ENCODE measurements at places on chromosomes 2 and 18.

- DNase-seq, result no peak
- no peak overlapping the region for H3K27ac ChIP-seq
- no peaks in the 10 kb centered on the region for H3K4me1 ChIP-seq
- H3K27me3 ChIP-seq, result no peaks in the 10 kb centered on the region
- H3K36me3 ChIP-seq, result no peaks in the 10 kb centered on the region
- H3K4me3 ChIP-seq, result no peak overlapping the region
Observed at GRCh38 chr2:139526781-139527180, 746.6 kb upstream of the NXPH2 start.

DNA sequence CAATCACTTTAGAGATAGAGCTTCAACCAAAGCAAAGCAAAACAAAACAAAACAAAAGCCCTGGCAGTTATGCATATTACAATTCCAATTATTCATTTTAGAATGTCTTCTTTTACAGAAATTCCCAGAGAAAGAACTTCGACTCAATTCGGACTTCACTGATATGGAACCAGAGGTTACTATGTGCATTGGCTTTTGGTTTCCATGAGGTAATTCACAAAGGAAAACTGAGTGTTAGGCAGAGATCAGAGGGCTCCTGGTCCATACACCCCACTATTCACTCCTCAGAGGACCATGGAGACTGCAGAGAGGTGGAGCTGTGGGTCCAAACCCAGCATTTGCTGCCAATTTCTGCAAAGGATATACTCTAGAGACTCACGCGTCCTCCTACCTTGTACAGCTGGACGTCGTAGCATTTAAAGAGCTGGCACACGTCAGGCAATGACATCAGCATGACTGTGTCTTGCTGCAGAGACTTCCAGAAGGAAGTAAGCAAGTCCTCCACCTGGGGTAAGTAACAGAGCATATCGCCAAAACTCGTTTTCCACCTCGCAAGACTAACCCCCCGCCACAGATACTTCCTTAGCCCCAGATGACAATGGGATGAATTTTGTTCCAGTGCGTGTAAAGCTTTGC, 31.3 kb upstream of the CREG2 start:
- no peaks in the 10 kb centered on the region for H3K4me1 ChIP-seq
- no peaks in the 10 kb centered on the region for H3K27me3 ChIP-seq
- DNase-seq, result no peak
- no peaks in the 10 kb centered on the region for H3K36me3 ChIP-seq
- H3K4me3 ChIP-seq, result no peak overlapping the region
- H3K27ac ChIP-seq, result no peak overlapping the region

DNA sequence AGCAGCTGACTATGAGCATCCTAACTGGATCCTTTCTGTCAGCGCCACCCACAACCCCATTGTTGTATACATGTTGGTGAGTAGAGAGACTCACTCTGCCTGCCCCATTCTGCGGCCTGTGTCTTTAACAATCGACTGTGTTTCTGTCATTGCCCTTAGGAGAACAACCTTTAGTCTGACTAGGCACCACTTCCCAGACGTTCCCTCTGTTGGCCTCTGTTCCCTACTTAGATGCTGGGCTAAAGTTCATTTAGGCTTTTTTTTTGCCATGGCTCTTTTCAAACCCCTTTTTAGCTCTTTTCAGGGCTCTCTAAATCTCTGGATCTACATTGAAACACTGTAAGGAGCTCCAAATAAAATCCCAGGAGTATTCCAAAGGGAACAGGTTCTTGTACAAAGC, 20.5 kb upstream of the ACAA2 start:
- H3K4me1 ChIP-seq, result no peaks in the 10 kb centered on the region
- H3K36me3 ChIP-seq, result no peaks in the 10 kb centered on the region
- H3K27ac ChIP-seq, result no peak overlapping the region

DNA sequence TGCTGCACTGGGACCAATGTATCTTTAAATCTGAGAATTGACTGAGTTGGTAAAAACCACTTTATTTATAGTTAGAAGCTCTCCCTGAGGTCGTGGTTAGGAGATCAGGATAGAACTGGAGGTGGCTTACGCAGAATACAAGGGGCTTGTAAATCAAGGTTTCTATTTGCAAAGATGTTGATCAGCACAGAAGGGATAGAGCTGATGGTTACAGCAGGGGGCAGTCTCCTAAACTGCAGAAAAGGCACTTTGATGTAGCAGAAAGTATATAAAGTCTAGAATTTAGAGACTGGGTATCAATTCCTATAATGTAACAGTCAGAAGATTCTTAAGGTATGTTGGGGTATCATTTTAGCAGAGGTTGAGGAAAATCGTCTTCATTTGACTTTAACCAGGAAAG, 25.2 kb upstream of the ACVR1 start:
- H3K4me1 ChIP-seq, result peaks cover 54% of the 10 kb centered on the region
- H3K27me3 ChIP-seq, result no peaks in the 10 kb centered on the region
- H3K27ac ChIP-seq, result peak overlapping the region; percentile 99
- H3K36me3 ChIP-seq, result no peaks in the 10 kb centered on the region

GRCh38 chr18:51660188-51660715, 462.8 kb upstream of the MEX3C start:
- DNase-seq, result no peak
- H3K27me3 ChIP-seq, result peaks cover 10% of the 10 kb centered on the region
- no peaks in the 10 kb centered on the region for H3K36me3 ChIP-seq
- H3K4me1 ChIP-seq, result no peaks in the 10 kb centered on the region
- no peak overlapping the region for H3K27ac ChIP-seq
- H3K4me3 ChIP-seq, result no peak overlapping the region

GRCh38 chr18:3852321-3852720, 402.3 kb downstream of the TGIF1 start:
- no peaks in the 10 kb centered on the region for H3K4me1 ChIP-seq
- H3K4me3 ChIP-seq, result no peak overlapping the region
- DNase-seq, result no peak

DNA sequence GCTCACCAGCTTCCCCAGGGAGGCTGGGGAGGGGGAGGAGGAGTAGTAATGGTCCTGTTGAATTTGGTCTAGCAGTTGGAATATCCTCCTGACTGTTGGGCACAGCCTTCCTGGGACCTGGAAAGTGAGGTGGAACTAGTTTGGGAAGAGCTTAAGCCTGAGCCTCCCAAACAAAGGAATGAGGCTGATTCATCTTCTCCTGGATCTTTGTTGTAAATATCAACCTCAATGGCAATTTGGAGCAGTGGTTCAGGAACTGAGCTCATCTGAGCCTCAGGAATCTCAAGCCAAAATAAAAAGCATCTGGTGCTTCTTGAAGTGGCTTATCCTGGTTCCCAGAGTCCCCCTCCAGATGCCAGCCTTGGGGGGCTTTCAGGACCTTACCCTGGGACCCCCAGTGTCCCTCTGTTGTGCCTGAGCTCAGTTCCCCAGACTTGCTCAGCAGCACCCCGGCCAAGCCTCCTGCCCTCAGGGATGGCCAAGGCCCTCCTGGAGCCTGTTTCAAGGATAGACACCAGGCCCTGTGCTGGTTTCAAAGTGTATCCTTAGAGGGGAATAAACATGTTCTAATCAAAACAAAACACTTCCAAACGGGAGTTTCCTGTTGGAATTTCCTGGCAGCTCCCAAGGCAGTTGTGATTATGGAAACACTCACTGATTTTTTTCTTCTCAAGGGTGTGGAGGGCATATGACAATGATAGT, 112.6 kb downstream of the DDX1 start:
- H3K27ac ChIP-seq, result no peak overlapping the region
- H3K4me1 ChIP-seq, result no peaks in the 10 kb centered on the region
- no peaks in the 10 kb centered on the region for H3K36me3 ChIP-seq
- H3K27me3 ChIP-seq, result peaks cover 2% of the 10 kb centered on the region
- H3K4me3 ChIP-seq, result no peak overlapping the region
- DNase-seq, result no peak

DNA sequence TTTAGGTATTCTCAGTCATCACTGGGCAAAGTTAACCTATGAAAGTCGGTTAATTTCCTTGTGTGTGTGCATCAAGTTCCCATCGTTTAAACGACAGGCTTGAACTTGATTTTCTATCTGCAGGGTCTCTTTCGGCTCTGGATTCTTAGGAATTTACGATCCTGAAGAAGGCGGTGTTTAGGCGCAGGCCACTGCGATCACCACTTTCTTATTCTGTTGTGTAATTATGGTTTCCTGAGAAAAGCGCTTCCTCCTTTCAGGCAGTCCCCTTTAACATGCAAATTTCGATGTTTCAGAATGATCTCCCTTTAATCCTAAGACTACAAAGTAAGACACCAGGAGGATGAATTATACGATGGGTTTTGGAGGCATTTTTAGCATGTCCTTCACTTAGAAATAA, 27.9 kb upstream of the MBP start:
- H3K27ac ChIP-seq, result no peak overlapping the region
- H3K36me3 ChIP-seq, result no peaks in the 10 kb centered on the region
- peaks cover 4% of the 10 kb centered on the region for H3K4me1 ChIP-seq
- H3K27me3 ChIP-seq, result peaks cover 1% of the 10 kb centered on the region
- DNase-seq, result no peak

DNA sequence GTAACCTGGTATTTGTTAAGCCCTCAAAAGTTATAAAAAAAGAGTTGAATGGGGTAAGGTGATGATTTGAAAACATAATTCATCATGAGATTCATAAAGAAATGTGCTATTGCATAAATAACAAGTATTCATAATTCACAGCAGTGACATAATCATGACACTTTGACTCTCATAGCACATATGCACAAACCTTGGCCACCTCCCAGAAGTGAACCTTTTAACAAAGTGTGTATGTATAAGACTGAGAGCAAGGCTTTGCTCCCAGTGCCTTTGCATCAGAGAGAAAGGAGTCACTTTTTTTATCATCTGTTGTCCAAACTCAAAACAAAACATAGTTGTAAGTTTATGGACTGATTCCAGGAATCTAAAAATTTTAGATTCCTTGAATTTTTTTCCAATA, 15.0 kb upstream of the HTR2B start:
- H3K27me3 ChIP-seq, result no peaks in the 10 kb centered on the region
- DNase-seq, result no peak
- peaks cover 4% of the 10 kb centered on the region for H3K36me3 ChIP-seq
- no peak overlapping the region for H3K27ac ChIP-seq
- H3K4me3 ChIP-seq, result no peak overlapping the region

- no peaks in the 10 kb centered on the region for H3K27me3 ChIP-seq
- DNase-seq, result peak; percentile 16
- H3K36me3 ChIP-seq, result no peaks in the 10 kb centered on the region
- H3K4me3 ChIP-seq, result no peak overlapping the region
- H3K27ac ChIP-seq, result peak overlapping the region; percentile 65
Observed at GRCh38 chr18:35159782-35160181, 81.1 kb upstream of the ZNF397 start.

- no peaks in the 10 kb centered on the region for H3K36me3 ChIP-seq
- H3K4me1 ChIP-seq, result no peaks in the 10 kb centered on the region
- no peaks in the 10 kb centered on the region for H3K27me3 ChIP-seq
Observed at GRCh38 chr2:216101109-216101508, 8.0 kb upstream of the XRCC5 start.

- no peak overlapping the region for H3K27ac ChIP-seq
- no peak for DNase-seq
- H3K4me1 ChIP-seq, result no peaks in the 10 kb centered on the region
- H3K36me3 ChIP-seq, result no peaks in the 10 kb centered on the region
Observed at GRCh38 chr2:119254601-119255080, 31.0 kb downstream of the STEAP3 start.

DNA sequence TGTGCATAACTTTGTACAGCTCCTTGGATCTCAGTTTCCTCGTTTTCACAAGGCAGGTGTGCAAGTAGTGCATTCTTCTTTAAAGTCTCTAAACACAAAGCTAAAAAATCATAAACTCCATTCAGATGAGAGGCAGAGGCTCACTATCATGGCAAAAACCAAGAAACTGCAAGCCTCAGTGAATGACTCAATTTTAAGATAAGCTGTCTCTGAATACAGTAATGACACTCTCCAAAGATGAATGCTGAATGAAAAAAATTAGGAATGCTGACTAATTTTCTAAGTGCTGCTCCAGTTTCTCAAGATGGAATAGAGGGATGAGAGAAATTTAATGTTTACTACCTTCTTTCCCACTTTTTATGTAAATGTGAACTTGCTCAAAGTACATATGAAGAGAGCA, 17.2 kb downstream of the B4GALT6 start:
- no peak for DNase-seq
- H3K27ac ChIP-seq, result no peak overlapping the region
- H3K27me3 ChIP-seq, result peaks cover 3% of the 10 kb centered on the region
- no peak overlapping the region for H3K4me3 ChIP-seq
- H3K36me3 ChIP-seq, result no peaks in the 10 kb centered on the region
- no peaks in the 10 kb centered on the region for H3K4me1 ChIP-seq

GRCh38 chr18:58991167-58991798, 126.6 kb downstream of the ZNF532 start:
- no peaks in the 10 kb centered on the region for H3K36me3 ChIP-seq
- H3K4me3 ChIP-seq, result no peak overlapping the region
- no peak overlapping the region for H3K27ac ChIP-seq
- DNase-seq, result no peak

DNA sequence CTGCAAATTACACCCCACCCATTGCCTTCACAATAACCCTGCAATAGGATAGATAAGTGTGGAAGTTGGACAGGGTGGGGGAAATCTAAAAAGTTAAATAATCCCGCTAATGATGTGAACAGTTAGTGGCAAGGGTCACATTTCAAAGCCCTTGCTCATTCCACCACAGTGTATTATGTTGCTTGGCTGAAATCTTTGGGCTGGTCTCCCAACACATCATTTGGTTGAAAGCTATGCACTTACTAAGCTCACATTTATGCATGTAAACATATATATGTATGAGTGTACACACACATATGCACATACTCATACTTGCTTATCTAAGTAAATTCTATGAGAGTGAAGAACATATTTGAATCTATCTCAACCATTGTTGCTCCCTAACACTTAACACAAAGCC, 197.8 kb downstream of the RDH14 start:
- no peaks in the 10 kb centered on the region for H3K4me1 ChIP-seq
- no peaks in the 10 kb centered on the region for H3K27me3 ChIP-seq
- H3K27ac ChIP-seq, result no peak overlapping the region
- no peak overlapping the region for H3K4me3 ChIP-seq
- DNase-seq, result no peak

DNA sequence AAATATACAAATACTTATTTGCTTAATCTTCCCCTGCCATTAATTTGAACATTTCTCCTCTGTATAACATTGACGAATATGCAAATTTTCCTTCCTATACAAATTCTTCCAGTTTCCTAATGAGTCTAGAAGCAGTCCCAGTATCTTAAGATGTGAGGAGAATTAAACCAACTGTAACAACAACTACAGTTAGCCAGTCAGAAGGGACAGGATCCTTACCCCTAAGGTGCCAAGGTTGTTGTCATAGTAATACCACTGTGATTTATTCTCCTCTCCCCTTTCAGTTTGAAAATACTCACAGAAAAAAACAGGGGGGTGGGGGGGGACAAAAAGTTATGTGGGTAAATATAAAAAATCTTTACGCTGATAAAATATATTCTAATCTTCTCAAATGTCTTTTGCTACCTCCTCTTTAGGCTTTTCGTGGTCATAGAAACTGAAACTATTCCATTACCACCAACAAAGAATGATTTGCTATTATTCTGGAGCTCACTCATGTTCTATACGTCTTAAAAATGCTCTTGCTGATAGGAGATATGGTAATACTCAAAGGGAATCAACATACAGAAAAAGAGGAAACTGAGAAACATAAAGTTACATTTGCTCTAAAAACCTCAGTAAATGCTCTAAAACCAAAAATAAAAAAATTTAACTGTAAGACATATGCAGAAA, 107.6 kb downstream of the MEMO1 start:
- peaks cover 9% of the 10 kb centered on the region for H3K4me1 ChIP-seq
- H3K27me3 ChIP-seq, result no peaks in the 10 kb centered on the region
- no peak for DNase-seq
- no peak overlapping the region for H3K27ac ChIP-seq
- H3K36me3 ChIP-seq, result peaks cover 47% of the 10 kb centered on the region

- no peak for DNase-seq
- H3K27me3 ChIP-seq, result no peaks in the 10 kb centered on the region
- no peak overlapping the region for H3K27ac ChIP-seq
- no peaks in the 10 kb centered on the region for H3K36me3 ChIP-seq
Observed at GRCh38 chr2:46431481-46432235, 47.7 kb upstream of the TMEM247 start.
